ENCODE measurements at places on chromosomes 1 and 21. TPM values are rescaled to one million over a fixed set of nuclear protein-coding genes. Genes with fewer than 3 reads are reported as not detected.
A peak's percentile ranks its signal among the peaks of the same experiment; 100 is the strongest.

- DNase-seq = peak; percentile 87
Measured at GRCh38 chr1:8137481-8138244, 111.6 kb upstream of the ERRFI1 start.

GRCh38 chr1:87989346-87989745 is 660.7 kb downstream of the LMO4 start:
- no peak for DNase-seq

Gene KANK4
- total RNA-seq = not detected

Gene RAP1GAP
- total RNA-seq = 0.03 TPM

Gene UBE2U
- not detected for total RNA-seq

DNA sequence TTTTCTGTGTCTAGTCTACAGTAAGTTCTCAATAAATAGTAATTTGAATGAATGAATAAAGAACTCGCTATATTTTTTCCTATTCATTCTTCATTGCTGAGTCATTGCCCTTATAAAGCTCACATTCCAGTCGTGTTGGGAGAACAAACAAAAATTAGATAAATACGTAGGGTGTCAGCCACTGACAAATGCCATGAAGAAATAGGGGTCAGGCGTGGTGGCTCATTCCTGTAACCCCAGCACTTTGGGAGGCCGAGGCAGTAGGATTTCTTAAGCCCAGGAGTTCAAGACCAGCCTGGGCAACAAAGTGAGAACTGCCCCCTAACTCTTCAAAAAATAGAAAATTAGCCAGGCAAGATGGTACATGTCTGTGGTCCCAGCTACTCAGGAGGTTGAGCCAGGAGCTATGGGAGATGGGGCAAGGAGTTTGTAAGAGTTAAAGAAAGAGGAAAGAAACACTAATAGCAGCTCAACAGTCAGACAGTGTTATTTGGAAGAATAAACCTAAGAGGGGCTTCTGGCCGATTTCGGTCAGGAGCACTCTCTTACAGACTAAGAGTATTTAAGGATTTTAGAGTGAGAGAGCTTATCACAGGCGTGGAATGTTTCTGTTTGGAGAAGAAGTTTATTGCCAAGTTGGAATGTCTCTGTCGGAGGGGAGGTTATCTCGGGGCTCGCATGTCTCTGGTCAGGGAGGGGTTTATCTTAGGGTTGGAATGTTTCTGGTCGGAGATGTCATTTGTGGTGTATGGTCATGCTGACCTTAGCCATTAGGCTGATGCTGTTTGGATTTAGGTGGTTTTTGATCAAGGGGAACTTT is 1.8 kb upstream of the CHML start:
- DNase-seq = peak; percentile 77

Gene ARHGEF10L
- 12.8 TPM for total RNA-seq

Gene SPRR4
- total RNA-seq = not detected

GRCh38 chr1:53913352-53914033 is 19.5 kb downstream of the DIO1 start:
- DNase-seq = no peak

- no peak for DNase-seq
Measured at GRCh38 chr1:153628638-153629342, 556 bp downstream of the S100A1 start.

Gene FAM163A
- not detected for total RNA-seq

DNA sequence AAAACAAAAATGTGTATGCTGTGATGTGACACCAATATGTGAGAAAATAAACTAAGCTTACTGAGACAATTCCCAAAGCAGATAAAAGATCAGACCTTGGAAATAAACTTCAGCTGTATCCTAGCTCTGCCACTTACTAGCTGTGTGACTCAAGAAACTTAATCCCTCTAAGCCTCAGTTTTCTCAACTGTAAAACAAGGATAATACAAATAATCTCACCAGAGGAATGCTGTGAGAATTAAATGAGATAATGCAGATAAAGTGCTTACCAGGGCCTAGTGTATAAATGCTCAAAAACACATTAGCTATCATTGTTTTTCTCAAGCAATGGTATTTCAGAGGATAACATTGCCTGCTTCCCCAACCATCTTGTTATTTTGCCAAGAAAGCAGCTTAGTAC is 2.1 kb downstream of the HEATR1 start:
- no peak for DNase-seq

GRCh38 chr1:65395887-65396612 is 24.4 kb upstream of the LEPR start:
- no peak for DNase-seq

Gene CHML
- total RNA-seq = 39.7 TPM

DNA sequence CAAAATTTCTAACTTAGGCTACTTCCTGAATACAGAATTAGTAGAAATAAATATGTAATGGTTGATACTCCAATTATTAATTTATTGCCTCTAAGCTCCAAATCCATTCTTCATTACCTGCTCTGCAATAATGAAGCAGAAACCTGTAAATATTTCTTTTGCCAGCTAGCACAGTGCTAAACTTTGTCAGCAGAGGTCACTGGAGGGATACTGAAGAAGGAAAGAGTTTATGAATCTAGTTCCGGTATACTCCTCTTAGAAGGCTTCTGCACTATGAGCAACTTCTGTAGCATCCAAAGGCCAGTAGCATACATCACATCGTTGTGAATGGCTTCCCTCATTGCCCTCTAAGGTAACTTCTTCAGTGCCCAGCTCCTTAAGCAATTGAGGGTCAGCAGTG is 81.0 kb upstream of the LHX8 start:
- DNase-seq = peak; percentile 62

DNA sequence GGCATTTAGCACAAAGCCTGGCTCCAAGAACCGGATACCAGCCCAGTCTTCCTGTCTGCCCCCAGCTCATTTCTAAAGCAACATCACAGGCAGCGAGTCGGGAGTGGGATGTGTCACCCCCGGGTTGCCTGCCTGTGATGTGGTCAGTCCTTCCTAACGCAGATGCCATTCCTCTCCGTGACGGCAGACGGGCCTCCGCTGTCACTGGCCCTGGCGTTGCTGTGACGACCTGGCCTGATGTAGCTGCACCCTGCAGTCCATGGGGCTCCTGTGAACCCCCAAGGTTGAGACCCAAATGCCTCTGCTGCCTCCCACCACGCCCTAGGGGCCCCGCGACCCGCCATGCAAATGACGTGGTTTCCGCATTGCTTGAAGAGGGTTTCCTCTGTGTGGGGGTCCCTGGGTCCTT is 12.3 kb downstream of the TNFRSF1B start:
- peak; percentile 87 for DNase-seq

DNA sequence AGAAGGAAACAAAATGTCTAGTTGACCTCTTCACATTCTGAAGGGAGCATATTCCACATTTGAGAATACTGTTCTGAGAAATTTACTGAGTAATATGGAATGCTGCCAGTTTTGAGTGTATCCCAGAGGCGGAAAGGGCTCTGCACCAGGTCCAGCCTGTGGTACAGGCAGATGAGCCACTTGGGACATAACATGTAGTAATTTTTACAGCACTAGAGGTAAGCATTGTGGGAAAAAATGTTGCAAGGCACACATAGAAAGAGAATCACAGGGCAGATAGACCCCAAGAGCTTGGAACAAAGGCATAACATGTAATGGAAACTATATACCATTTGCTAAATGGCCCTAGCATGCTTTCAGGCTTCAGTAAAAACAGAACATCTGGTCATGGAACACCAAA is 228.5 kb downstream of the USH2A start:
- DNase-seq = no peak

Measured in SJSA1 (cell line).